Muscle of back (tissue), 13 donors: ENCODE measurements at places on chromosomes 11 and 22. TPM values are rescaled to one million over a fixed set of nuclear protein-coding genes. Genes with fewer than 3 reads are reported as not detected.

GRCh38 chr11:36425561-36426081 lies 84.5 kb downstream of the TRAF6 start:
- DNase-seq, result peak; percentile 38

Gene KRTAP5-2
- polyA plus RNA-seq, result not detected

- peak; percentile 64 for DNase-seq
Measured at GRCh38 chr22:29030618-29031226, 30.9 kb downstream of the C22orf31 start.

- no peak for DNase-seq
Measured at GRCh38 chr11:19366992-19367709, 126.4 kb upstream of the E2F8 start.

Gene RAG2
- 0.27 TPM for polyA plus RNA-seq

Gene GRK3
- 7.8 TPM for polyA plus RNA-seq

DNA sequence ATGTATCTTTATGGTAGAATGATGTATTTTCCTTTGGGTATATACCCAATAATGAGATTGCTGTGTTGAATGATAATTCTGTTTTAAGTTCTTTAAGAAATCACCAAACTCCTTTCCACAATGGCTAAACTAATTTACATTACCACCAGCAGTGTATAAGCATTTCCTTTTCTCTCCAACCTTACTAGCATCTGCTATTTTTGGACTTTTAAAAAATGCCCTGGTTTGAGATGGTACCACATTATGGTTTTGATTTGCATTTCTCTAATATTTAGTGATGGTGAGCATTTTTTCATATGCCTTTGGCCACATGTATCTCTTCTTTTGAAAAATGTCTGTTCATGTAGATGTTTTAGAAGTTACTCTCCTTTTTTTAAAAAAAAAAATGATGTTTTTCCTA lies 142.0 kb downstream of the METTL15 start:
- no peak for DNase-seq

GRCh38 chr11:14460147-14460546 lies 39.5 kb downstream of the COPB1 start:
- DNase-seq, result no peak

- no peak for DNase-seq
Measured at GRCh38 chr22:27650572-27650971, 151.0 kb downstream of the MN1 start.

- no peak for DNase-seq
Measured at GRCh38 chr11:100753571-100753970, 66.5 kb downstream of the ARHGAP42 start.

DNA sequence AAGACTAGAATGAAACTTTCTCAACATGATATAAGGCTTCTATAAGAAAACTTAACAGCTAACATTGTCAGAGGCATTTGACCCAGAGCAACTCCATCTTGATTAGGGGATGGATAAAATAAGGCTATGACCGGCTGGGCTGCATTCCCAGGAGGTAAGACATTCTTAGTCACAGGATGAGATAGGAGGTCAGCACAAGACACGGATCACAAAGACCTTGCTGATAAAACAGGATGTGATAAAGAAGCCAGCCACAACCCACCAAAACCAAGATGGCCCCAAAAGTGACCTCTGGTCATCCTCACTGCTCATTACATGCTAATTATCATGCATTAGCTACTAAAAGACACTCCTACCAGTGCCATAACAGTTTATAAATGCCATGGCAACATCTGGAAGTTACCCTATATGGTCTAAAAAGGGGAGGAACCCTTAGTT lies 135.2 kb downstream of the TTC28 start:
- DNase-seq, result no peak

DNA sequence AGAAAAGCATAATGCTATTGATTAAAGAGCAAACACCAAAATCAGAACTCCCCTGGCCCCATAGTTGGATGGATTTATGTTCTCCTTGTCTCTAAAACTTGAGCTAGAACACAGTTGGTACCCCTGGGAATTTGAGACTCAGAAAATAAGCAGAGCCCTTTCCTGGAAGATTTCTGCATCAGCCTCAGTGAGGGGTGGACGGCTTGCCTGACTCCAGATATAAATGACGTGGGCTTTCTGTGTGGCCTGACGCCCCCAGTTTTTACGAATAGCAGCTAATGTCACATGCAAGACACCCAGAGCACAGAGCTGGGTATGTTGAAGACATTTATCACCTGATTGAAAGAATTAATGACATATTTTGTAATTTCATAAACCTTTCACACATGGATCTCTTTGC lies 130.8 kb downstream of the TRIM29 start:
- no peak for DNase-seq

GRCh38 chr22:45686836-45687235 lies 15.2 kb downstream of the ATXN10 start:
- DNase-seq, result no peak

GRCh38 chr22:26998129-26998528 lies 340.7 kb downstream of the MIAT start:
- DNase-seq, result peak; percentile 68

DNA sequence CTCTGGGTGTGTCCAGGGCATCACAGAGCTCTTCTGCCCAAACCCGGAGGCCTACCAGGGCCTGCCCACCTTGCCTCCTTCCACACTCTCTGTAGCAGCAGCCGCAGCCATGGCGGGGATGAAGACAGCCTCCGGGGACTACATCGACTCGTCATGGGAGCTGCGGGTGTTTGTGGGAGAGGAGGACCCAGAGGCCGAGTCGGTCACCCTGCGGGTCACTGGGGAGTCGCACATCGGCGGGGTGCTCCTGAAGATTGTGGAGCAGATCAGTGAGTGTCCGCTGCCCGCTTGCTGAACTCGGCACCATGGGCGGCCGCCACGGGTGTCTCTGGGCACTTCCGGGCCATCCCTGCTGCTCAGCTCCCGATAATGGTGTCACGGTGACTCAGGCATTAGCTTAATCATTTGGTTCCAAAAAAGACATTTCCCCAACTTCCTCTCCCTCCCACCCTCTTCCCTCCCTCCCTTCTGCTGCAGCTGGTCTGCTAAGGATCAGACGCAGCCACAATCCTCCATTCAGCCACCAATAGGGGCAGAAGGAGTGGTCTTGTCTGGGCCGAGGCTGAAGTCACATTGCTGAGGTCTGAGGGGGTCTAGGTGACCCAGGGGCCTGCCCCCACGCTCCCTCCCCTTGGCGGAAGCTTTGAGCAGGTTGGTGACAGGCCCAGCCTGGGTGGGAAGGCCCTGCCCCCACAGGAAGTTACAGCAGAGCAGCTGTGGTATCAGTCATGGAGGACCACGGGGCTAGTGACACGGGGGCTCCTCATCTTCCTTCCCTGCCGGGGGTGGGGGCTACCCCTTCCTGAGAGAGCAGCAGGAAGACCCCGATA lies 950 bp downstream of the FERMT3 start:
- DNase-seq, result peak; percentile 53

Gene TMEM134
- polyA plus RNA-seq, result 42.5 TPM

DNA sequence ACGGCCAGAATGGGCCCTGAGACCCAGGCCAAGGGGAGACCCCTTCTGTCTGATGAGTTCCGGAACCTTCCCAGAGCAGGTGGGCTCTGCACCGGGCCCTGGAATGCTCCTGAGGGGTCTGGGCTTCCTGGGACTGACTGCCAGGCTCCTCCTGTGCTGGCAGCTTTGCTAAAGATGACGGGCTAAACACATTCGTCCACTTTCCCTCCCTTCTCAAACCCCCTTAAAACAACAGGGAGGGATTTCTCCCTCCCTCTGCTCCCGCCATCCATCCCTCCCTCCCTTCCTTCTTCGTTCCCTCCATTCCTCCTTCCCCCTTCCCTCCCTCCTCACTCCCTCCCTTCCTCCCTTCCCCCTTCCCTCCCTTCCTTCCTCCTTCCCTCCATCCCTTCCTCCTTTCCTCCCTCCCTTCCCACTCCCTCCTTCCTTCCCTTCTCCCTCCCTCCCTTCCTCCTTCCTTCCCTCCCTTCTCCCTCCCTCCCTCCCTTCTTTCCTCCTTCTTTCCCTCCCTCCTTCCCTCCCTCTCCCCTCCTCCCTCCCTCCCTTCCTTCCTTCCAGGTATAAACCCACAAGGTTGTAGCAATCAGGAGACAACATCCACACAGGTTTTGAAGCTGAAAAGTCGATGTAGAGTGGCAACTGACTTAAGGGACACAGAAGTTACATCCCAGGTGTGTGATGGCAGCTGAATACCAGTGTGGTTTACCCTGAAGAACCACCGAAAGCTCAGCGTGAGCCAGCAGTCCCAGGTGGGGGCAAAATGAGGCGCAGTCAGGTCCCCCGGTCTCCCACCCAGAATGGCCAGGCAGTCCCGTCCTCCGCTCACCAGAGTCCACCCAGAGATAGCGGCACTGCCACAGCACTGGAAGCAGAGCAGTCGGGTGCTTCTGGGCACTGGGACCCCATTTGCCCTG lies 18.8 kb upstream of the MGAT3 start:
- no peak for DNase-seq

Gene PATE1
- not detected for polyA plus RNA-seq

DNA sequence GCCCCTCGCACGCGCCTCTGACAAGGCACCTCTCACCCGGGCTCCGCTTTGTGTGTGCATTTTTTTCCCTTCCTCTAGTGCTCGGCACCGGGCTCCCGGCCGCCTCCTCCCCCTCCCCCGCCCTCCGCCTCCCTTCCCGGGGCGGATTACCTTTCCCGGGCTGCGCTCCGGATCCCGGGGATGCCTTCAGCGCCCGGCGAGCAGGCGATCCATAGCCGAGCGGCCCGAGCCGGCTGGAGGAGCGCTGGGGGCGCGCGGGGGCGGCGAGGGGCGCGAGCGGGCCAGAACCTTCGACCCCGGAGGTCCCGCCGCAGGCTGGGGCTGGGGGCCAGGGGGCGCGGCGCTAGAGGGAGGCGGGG lies 282 bp downstream of the MPPED2 start:
- no peak for DNase-seq

Gene PAMR1
- polyA plus RNA-seq, result 27.3 TPM
